ENCODE measurements at places on chromosomes 11 and 22. TPM values are rescaled to one million over a fixed set of nuclear protein-coding genes. Genes with fewer than 3 reads are reported as not detected.

The OR8G5 gene
- total RNA-seq, result not detected

The POLD4 gene
- 37.7 TPM for total RNA-seq

The FERMT3 gene
- total RNA-seq, result 3.8 TPM

The GNAZ gene
- 11.4 TPM for total RNA-seq

The BAIAP2L2 gene
- 3.0 TPM for total RNA-seq

The TMEM134 gene
- total RNA-seq, result 59.6 TPM

The UBQLN3 gene
- not detected for total RNA-seq

The TRIM49 gene
- total RNA-seq, result not detected

DNA sequence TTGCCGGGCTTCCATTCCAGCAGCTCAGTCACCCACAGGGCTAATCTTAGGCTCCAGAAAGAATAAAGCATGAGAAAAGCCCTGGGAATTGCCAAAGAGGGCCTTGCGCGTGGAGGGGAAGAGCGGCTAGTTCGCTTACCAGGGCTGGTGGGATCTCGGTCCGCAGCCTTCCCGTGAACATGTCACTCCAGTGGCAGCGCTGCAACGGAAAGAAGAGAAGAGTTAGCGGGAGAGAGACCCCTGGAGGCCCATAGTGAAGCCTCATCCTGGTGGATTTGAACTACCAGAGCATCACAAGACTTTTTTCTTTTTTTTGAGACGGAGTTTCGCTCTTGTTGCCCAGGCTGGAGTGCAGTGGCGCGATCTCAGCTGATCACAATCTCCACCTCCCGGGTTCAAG, 18.0 kb downstream of the RANGAP1 start:
- peaks cover 79% of the 10 kb centered on the region for H3K36me3 ChIP-seq
- H3K4me1 ChIP-seq, result no peaks in the 10 kb centered on the region
- H3K4me3 ChIP-seq, result no peak overlapping the region
- H3K27me3 ChIP-seq, result no peaks in the 10 kb centered on the region
- H3K27ac ChIP-seq, result no peak overlapping the region

GRCh38 chr11:121886996-121887395, 229.0 kb downstream of the BLID start:
- H3K4me3 ChIP-seq, result no peak overlapping the region
- H3K4me1 ChIP-seq, result peaks cover 7% of the 10 kb centered on the region

DNA sequence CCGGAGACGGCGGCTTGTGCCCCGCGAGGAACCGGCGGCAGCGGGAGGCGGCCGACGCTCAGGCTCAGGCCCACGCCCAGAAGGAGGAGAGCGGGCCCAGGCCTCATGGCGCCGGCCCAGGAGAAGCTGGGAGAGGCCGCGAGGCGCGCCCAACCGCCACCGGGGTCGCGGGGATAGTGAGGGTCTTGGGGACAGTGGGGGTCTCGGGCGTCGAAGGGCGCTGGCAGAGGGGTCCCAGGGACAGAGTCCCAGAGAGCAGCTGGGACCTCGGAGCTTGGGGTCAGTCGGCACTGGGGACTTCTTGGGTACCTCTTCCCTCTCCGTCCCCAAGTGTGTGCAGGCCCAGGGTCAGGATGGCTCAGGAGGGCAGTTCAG, at the start of gene PKDREJ:
Gene PKDREJ, minus strand, starts transcription at position 128 of the 375 bp plus-strand sequence. Its CDS starts 21 bp downstream, at position 107.
- peaks cover 6% of the 10 kb centered on the region for H3K4me1 ChIP-seq
- peak within 1 kb of the TSS; percentile 60 for H3K4me3 ChIP-seq
- no peak within 1 kb of the TSS for H3K27ac ChIP-seq
- peaks cover 90% of the 10 kb centered on the region for H3K27me3 ChIP-seq
- DNase-seq, result no peak

GRCh38 chr11:8766043-8766987, 83.7 kb downstream of the RPL27A start:
- H3K4me3 ChIP-seq, result no peak overlapping the region
- H3K36me3 ChIP-seq, result no peaks in the 10 kb centered on the region
- H3K4me1 ChIP-seq, result peaks cover 20% of the 10 kb centered on the region
- H3K27ac ChIP-seq, result peak overlapping the region; percentile 58
- DNase-seq, result peak; percentile 33

GRCh38 chr11:129287920-129288319, 87.7 kb upstream of the BARX2 start:
- no peak overlapping the region for H3K27ac ChIP-seq
- H3K4me1 ChIP-seq, result peaks cover 41% of the 10 kb centered on the region

DNA sequence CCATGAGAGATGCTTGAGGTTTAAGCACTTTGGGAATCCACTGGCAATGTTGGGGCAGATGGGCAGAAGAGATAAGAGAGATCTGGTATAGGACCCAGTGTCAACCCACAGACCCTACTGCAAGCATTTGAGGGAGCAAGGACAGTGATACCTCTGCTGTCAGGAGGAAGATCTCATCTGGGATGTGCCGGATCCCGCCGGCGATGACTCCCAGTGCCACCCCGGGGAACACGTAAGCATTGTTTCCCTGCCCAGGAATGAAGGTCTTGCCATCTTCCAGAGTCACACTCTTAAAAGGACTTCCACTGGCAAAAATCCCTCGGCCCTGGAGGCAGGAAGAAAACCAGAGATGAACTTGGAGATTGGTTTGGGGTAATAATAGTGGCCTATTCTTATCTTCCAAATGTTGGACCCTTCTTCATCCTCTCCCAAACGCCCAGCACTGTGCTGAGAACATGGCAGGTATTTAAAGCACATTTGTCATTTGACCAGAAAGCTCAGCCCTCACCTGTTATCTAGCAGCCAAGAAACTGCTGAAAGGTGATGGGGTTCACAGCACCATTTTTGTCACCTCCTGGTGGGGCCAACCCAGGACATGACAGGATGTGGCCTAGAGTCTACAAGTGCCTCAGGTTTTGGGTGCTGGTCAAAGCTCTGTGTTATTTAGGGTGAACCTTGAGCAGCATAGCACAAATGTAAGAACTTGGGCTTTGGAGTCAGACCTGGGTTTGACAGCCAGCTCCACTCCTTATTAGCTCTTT, 71.7 kb downstream of the CCDC81 start:
- no peaks in the 10 kb centered on the region for H3K27me3 ChIP-seq
- no peak overlapping the region for H3K4me3 ChIP-seq
- no peaks in the 10 kb centered on the region for H3K36me3 ChIP-seq
- H3K27ac ChIP-seq, result no peak overlapping the region
- no peaks in the 10 kb centered on the region for H3K4me1 ChIP-seq

- no peaks in the 10 kb centered on the region for H3K36me3 ChIP-seq
- H3K4me1 ChIP-seq, result no peaks in the 10 kb centered on the region
- H3K27me3 ChIP-seq, result no peaks in the 10 kb centered on the region
- H3K4me3 ChIP-seq, result no peak overlapping the region
- no peak for DNase-seq
Measured at GRCh38 chr11:10655227-10655626, 38.3 kb downstream of the IRAG1 start.

DNA sequence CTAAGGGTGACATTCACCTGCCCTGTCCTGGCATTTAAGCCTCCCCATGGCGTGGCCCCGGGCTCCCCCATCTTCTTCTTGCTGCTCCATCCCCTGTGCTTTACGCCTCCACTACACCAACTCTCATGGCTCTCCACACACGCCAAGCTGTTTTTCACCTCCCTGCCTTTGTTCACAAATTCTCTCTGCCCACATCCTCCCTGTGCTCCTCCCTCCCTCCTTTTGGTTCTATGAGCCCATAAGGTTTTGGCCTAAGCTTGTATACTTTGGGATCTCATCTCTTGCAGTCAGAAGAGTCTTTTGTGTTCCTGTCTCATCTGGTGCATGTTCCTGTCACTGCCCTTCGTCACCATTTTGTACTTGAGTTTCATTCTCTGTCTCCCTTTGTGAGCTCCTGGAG, 4.6 kb upstream of the DNAL4 start:
- H3K4me3 ChIP-seq, result no peak overlapping the region
- H3K4me1 ChIP-seq, result peaks cover 13% of the 10 kb centered on the region
- peaks cover 66% of the 10 kb centered on the region for H3K27me3 ChIP-seq
- DNase-seq, result no peak
- no peaks in the 10 kb centered on the region for H3K36me3 ChIP-seq

GRCh38 chr22:40922484-40923303, 28.5 kb upstream of the RBX1 start:
- no peak overlapping the region for H3K4me3 ChIP-seq
- no peaks in the 10 kb centered on the region for H3K27me3 ChIP-seq

DNA sequence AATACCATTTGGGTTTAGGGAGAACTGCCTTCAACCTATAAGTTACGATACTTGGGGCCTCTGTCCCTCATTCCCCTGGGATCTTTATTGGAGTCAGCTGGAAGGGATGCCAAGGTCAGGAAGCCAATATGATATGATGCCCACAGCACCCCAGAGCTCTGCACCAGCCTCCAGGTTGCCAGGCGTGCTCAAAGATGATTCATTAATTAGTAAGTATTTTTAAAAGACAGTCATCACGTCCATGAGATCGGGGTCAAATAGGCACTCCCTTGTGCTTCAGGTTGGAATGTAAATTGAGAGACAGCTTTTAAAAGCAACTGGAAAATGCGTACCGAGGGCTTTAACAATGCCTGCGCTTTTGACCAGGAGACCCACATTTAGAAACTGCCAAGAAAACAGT, 57.0 kb upstream of the CD5 start:
- DNase-seq, result no peak
- H3K4me3 ChIP-seq, result no peak overlapping the region
- H3K4me1 ChIP-seq, result peaks cover 14% of the 10 kb centered on the region

DNA sequence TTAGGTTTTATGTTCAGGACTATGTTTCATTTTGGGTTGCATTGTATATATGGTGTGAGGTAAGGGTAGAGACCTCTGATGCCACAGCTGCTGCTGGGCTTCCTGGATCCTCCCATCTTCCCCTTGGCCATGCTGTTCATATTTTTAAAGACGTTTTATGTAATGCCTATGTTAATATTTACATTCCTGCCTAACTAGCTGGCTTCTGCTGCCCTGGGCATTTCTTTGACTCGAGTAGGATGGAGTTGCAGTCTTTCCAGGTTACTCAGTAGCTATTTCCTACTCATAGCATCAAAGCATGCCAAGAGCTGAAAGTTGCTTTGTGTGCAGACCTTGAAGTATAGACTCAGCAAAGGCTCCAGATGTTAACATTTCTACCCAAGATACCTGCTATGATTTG, 220.5 kb upstream of the CADM1 start:
- H3K27ac ChIP-seq, result no peak overlapping the region
- H3K36me3 ChIP-seq, result no peaks in the 10 kb centered on the region
- no peak overlapping the region for H3K4me3 ChIP-seq
- no peak for DNase-seq
- no peaks in the 10 kb centered on the region for H3K4me1 ChIP-seq

DNA sequence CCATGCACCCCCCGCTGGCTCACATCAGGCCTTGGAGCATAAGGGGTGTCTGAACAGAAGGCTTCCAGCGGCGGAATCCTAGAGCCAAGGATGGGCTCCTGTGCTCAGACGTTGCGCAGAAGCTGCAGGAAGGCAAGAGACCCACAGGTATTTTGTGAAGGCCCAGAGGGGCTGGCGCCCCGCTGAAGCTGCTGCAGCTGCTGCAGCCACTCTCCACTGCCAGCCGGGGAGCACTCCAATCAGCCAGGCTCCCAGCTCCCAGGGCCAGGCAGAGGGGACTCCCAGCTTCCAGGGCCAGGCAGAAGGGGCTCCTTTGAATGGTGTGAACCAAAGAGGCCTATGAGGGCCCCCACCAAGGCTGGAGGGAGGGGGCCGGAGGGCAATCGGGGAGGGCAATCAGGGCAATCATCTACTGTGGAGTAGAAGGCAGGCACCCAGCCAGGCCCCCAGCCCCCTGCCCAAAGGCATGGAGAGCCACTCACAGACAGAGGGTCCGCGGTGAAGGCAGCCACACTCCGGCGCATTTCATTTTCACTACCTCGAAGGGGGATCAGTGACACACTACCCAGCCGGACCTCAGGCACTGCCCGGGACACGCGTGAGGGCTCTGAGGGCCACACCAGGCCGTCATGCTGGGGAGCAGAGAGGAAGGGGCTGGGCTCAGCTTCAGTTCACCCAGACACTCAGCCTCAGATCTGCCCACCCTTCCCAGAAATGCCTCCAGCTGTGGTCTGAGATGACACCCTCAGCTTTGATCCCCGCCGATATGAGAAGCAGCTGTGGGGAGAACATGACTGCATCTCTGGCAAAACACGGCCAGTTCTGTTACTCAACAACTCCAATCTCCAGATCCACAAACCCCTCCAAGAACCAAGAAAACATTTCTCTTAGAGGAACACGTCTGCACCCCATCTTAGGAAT, 11.6 kb upstream of the PDE2A start:
- H3K36me3 ChIP-seq, result peaks cover 3% of the 10 kb centered on the region
- DNase-seq, result no peak
- no peak overlapping the region for H3K27ac ChIP-seq
- no peak overlapping the region for H3K4me3 ChIP-seq

GRCh38 chr11:44559207-44559939, 6.1 kb upstream of the CD82 start:
- no peak overlapping the region for H3K4me3 ChIP-seq
- peak overlapping the region; percentile 94 for H3K27ac ChIP-seq
- peaks cover 45% of the 10 kb centered on the region for H3K4me1 ChIP-seq
- peaks cover 23% of the 10 kb centered on the region for H3K27me3 ChIP-seq
